ENCODE measurements at places on chromosomes 11 and 22.

DNA sequence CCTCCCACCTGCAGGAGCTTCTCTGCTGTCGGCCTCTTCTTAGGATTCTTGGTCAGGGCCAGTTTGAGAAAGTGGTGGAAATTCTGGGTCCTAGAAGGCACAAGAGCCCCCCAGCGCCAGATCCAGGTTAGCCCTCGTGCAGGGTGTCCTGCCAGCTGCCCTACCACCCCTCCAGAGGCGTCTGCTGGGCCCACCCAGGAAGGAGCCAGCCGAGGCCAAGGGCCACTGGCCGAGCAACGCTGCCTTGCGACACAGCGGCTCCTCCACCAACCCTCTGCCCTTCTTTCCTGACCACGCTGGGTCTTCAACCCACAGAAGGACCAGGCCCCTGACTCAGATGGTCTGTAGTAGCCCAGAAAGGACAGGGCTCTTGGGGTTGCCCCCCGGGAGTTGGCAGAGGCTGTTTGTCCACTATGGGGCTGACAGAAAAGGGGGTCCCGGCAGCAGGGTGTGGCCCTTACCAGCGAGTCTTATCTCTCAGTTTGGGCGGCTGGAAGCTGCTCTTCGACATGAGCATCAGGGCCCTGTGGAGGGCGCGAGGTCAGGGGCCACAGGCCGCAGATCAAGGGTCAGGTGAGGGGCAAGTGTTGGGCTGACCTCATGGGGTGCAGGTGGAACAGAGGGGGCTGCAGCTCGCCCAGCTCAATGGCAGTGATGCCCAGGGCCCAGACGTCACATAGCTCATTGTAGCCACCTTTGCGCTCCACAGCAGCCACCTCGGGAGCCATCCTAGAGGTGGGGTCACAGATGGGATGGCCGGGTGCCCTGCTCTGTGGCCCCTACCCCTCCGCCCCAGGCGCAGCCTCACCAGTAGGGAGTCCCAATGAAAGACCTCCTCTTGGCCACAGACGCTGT is 2.5 kb downstream of the MAP4K2 start:
- no peak for DNase-seq

DNA sequence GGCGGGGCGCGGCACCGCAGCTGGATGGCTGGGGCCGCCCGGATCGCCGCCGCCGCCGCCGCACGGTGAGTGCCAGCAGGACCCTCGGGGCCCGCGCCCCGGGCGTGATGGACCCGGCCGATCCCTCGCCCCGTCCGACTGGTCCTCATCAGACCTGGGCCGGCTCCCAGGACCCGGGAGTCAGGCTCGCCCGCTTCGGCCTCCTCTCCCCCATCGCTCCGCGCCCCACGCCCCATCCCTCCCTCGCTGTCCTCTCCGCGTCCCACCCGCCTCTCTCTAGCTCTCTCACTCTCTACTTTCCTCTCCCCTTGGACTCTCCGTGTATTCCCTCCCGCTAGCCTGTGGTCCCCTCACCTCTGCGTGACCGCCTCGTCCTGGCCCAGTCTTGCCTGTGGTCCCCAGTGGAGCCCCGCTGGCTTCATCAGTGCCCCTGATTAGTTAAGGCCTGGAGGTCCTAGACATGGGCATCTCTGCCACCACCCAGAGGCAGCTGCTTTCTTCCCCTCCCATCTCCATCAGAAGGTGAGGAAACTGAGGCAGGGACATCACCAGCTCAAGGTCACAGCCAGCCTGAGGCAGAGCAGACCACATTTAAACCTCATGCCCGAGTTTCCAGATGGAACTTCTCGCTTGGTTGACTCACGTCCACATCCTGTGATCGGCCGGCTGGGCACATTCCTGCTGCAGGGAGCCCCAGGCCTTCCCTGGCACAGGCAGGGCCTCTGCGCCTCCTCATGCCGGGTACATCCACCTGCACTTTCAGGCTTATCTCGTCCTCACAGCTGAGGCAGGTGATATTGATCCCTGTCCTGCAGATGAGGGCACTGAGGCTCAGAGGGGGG is 429 bp downstream of the SLC39A13 start:
- DNase-seq, result no peak

DNA sequence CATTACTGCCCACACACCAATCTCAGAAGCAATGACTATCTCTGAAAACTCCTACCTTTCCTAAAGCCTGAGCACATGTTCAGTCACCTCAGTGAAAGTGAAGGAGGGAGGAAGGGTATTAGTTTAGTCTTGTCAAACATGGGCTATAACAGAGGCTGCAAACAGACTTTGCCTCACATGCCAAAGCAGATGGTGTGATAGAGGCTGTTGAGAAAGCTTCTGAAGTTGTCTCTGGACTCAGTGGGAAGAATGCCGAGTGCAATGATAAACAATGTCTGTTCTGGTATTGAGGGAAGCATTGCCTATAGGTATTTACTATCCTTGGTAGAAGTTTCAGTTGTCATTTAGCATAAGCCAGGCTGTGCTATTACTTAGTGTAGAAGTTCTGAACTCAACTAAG is 314.5 kb upstream of the CCDC90B start:
- DNase-seq, result no peak

DNA sequence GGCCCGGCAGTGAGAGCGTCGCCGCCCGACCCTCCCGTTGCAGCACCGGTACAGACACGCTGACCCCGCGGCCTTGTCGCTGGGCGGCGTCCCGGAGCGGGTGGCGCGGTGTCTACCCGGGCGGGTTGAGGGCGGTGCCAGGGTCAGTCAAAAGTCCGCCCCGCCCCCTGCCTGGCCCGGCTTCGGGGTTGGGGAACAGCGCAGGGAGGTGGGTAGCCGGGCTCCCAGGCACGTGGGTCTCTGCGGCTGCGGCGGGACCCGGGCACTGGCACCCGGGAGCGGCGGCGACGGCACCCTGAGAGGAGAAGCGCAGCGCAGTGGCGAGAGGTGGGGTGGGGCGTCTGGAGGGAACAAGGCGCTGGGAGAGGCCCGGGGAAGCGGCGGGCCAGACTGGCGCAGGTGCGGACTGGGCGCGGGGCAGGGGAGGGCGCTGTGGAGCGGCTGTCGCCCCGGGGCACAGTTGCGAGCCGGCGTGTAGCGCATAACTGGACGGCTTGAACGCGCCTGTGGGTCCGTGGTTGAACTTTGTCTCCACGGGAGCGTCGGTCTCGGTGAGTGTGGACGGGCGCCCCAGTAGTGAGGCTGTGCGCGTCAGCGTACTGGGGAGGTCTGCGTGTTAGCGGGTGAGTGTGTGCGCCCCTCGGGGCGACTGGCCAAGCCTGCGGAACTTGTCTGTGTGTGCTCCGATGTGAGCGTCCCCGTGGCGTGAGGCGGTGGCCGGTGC is at the start of gene P2RY2:
Gene P2RY2, plus strand, starts transcription at position 176 of the 724 bp plus-strand sequence. CDS start 15,879 bp downstream, outside the sequence.
- DNase-seq, result peak; percentile 69

DNA sequence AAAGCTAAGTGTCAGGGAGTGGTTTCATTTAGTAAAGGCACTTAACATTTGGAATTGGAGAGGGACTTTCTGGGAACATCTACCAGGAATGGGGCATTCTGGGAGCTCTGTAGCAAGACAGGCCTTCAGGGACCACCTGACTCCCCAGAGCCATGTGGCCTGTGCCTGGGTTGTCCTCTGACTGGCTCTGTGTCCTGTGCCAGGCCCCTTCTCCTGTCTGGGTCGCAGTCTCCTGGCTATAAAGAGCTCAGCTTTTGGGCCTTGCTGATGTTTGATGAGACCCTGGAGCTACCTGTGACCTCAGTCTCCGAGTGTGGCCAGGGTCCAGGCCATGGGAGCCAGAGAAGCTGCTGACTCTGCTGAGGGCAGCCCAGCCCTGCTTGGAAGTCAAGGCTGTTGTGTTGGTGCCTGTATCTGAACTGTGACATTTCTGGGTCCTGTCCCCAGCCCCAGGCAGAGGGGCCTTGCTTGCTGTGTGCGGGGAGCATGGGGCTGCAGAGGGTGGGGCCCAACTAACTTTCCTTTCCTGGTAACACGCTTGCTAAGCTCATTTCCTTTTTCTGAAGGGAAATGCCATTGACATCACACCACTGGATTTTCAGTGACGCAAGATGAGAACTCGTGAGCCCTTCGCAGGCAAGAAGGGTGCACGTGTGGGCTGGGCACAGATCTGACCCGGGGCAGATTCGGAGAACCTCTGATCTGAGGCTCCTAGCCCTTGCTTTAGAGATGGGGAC is 41.3 kb downstream of the LRRC32 start:
- no peak for DNase-seq

GRCh38 chr11:48007677-48008076 is 27.3 kb downstream of the PTPRJ start:
- no peak for DNase-seq

- DNase-seq, result no peak
Measured at GRCh38 chr11:103619938-103620337, 416.5 kb upstream of the DDI1 start.

- DNase-seq, result peak; percentile 69
Measured at GRCh38 chr11:68843052-68843561, 1.4 kb upstream of the CPT1A start.

DNA sequence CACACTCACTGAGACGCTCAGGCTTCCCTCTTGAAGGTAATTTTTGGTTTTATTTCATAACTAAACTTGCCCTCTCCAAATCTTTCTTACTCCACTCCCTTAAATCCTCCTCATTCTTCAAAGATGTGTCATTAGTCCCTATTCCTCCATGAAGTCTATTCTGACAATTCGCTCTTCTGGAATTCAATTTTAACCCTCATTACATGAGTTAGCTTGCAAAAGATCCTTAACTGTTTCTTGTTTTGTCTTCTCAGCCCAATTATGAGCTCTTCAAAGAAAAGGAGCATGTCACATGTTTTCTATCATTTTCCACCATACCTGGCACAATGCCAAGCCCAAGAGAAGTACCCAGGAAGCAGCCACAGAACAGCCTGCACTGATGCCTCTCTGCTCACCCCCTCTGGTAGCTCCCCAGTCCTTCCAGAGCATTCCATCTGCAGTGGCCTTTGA is 13.0 kb downstream of the GALNT18 start:
- peak; percentile 16 for DNase-seq

DNA sequence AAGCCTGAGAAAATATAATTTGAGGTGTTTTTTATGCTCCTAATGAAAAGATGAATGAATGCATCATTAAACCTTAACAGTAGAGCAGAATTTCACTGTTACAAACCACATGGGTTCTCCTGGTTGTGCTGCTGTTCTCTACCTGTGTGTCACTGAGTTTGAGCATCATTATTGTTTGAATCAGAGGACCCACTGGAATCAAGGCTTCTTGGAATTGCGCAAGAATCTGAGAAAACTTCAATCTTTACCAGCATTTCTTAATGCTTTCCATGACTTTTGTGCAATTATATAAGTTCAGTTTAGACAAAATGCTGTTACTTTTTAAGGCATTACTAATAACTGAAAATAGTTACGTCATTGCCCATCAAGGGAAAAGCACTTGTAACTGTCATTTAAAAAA is 18.8 kb upstream of the RBX1 start:
- DNase-seq, result no peak

GRCh38 chr11:129694538-129694937 is 121.1 kb upstream of the TMEM45B start:
- DNase-seq, result no peak

All from hematopoietic multipotent progenitor cell treated with erythropoietin and hydrocortisone succinate and interleukin-3 and kit ligand, for 8 days (in vitro differentiated cells).